ENCODE measurements at places on chromosomes 2 and 18.

GRCh38 chr2:33380001-33380609 is 96.3 kb upstream of the RASGRP3 start:
- DNase-seq = no peak
- H3K36me3 ChIP-seq = no peaks in the 10 kb centered on the region
- H3K27me3 ChIP-seq = no peaks in the 10 kb centered on the region
- H3K4me3 ChIP-seq = no peak overlapping the region
- H3K27ac ChIP-seq = no peak overlapping the region

DNA sequence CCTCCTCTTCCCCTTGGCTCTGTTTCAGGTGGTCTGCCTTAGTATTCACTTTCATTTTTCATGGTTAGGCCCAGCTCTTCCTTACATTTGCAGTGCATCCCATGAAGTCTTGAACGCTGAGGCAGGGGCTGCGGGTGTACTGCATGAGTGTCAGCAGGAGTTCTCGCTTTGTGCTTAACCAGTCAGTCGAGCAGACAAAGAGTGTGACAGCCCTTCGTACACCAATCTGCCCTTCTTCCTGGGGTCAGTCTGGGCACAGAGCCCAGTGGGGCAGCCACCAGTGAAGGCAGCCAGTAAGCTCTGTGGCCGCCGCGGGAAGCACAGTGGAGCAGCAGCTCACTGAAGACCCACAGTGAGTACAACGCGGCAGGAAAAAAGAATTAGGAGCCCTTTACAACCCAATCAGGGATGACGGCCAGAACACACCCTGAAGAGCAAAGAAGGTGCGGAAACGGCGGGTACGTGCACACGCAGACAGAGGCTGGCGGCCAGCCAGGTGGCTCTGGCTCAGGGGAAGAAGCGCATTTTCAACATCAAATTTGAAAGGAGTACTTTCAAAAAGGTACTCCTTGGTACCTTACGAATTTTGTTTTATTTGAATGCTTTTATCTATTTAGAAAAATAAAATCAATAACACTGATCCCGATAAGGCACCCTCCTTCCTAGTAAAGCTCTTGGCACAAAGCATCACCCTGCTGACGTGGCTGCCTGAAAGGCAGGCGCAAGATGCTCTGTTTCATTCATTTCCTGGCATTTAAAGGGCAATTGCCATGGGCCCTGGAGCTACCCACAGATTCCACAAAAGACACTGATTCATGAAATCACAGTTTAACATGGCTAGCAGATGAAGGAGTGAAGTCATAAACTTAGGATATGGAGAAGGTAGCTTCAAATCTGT is 47.0 kb upstream of the SEMA4C start:
- H3K27ac ChIP-seq = no peak overlapping the region
- H3K4me1 ChIP-seq = peaks cover 21% of the 10 kb centered on the region
- DNase-seq = no peak
- H3K27me3 ChIP-seq = no peaks in the 10 kb centered on the region
- H3K36me3 ChIP-seq = no peaks in the 10 kb centered on the region

DNA sequence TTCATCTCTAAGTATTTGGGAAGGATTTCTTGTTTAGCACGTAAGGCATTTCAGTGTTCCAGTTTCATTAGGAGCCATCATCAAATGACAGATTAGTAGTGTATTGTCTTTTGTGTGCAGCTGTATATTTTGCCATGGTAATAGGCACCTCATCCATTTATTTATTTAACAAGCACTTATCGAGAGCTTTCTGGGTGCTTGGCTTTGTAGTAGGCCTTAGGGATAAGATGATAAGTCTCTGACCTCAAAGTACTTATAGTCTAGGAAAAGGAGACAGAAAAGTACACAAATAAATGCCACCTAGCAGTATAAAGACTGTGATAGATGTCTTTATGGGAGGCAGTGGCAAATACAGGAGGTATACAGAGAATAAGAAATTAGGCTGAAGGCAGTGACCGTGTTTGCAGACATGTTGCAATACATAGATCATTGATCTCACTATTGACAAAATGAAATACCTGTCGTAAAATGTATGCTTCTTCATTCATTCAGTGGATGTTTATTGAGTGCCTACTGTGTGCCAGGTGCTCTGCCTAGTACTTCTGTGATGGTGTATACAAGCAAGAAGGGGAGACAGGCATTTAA is 265.9 kb downstream of the SETBP1 start:
- H3K36me3 ChIP-seq = peaks cover 25% of the 10 kb centered on the region
- H3K27me3 ChIP-seq = no peaks in the 10 kb centered on the region

- no peaks in the 10 kb centered on the region for H3K36me3 ChIP-seq
- no peak for DNase-seq
- no peaks in the 10 kb centered on the region for H3K27me3 ChIP-seq
Observed at GRCh38 chr2:241150660-241151530, 628 bp downstream of the PPP1R7 start.

DNA sequence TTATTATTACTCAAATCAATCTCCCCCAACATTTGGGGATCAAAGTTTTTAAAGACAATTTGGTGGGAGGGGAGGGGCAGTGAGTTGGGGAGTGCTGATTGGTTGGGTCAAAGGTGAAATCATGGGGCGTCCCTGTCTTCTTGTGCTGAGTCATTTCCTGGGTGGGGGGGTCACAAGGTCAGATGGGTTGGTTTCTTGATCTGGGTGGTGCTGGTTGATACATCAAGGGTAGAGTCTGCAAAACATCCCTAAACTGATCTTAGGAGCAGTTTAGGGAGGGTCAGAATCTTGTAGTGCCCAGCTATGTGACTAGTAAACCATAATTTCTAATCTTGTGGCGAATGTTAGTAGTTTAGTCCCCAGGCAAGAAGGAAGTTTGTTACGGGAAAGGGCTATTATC is 67.4 kb downstream of the MOGAT1 start:
- no peak overlapping the region for H3K4me3 ChIP-seq
- no peak overlapping the region for H3K27ac ChIP-seq
- H3K36me3 ChIP-seq = no peaks in the 10 kb centered on the region
- H3K4me1 ChIP-seq = no peaks in the 10 kb centered on the region
- no peak for DNase-seq

GRCh38 chr2:36449943-36450392 is 94.4 kb downstream of the CRIM1 start:
- H3K27ac ChIP-seq = no peak overlapping the region
- H3K27me3 ChIP-seq = no peaks in the 10 kb centered on the region
- DNase-seq = no peak
- no peaks in the 10 kb centered on the region for H3K4me1 ChIP-seq
- no peak overlapping the region for H3K4me3 ChIP-seq
- H3K36me3 ChIP-seq = peaks cover 1% of the 10 kb centered on the region

DNA sequence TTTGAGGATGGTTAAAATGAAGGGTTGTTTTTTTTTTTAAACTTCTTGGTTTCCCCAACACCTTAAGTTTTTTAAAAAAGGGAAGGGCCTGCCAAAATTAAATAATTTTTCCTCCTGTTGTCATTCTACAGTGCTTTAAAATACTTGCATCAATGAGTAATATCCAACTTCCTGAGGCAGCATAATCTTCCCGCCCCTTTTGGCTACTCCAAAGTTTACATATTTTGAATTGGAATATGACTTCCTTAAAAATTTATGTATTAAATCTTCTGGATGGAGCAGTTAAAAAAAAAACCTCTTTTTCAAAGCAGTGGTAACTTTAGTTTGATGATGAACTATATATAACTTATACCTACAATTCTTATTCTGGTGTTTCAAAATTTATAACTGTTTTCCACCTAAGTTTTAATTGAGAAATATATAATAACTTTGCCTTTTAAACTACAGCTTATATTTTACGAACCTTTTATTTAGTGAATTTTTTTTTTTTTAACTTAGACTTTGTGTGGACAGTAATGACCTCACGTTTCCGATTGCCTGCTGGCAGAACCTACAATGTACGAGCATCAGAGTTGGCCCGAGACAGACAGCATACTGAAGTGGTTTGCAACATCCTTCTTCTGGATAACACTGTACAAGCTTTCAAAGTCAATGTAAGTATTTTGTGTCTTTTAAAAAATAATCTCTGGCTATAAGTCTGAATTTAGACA is 49.8 kb downstream of the PTPN4 start:
- no peaks in the 10 kb centered on the region for H3K27me3 ChIP-seq
- H3K36me3 ChIP-seq = peaks cover 13% of the 10 kb centered on the region
- DNase-seq = no peak
- no peak overlapping the region for H3K27ac ChIP-seq
- H3K4me1 ChIP-seq = no peaks in the 10 kb centered on the region

GRCh38 chr2:54577944-54578647 is 122.0 kb downstream of the SPTBN1 start:
- no peak overlapping the region for H3K4me3 ChIP-seq
- peaks cover 91% of the 10 kb centered on the region for H3K4me1 ChIP-seq
- no peak overlapping the region for H3K27ac ChIP-seq
- no peaks in the 10 kb centered on the region for H3K36me3 ChIP-seq

GRCh38 chr2:106010818-106011355 is 183.2 kb downstream of the UXS1 start:
- no peak for DNase-seq
- no peak overlapping the region for H3K4me3 ChIP-seq
- H3K36me3 ChIP-seq = no peaks in the 10 kb centered on the region
- no peaks in the 10 kb centered on the region for H3K27me3 ChIP-seq
- H3K4me1 ChIP-seq = no peaks in the 10 kb centered on the region
- no peak overlapping the region for H3K27ac ChIP-seq

DNA sequence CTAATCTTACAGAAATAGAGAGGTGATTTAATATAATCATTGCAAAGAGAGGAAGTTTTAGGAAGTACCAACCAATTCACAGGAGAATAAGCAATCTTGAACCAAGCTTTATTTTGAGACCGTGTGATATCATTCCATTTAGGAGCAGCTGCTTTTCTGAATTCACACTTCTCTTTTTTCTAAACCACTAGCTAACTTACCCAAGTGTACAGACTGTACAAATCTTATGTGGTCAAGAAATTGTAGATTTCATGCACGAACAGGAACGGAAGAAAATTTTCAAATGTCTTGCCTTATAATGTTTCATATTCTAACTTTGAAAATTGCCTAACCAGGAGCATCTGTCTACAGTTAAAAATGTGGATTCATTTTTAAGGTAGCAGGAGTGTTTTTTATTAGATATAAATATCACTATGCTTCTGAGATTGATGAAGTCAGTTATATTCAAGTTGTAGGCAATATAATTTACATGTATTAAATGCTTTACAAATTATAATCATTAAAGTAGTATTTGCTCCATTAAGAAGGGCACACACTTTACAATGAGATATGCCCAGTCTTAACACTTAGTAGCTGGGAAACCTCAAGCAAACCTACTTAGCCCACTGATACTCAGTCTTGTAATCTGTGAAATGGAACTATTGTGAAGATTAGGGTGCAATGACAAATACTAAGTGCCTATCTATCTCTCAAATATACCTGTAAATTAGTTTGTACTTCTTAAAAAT is 302.2 kb upstream of the STON1 start:
- no peaks in the 10 kb centered on the region for H3K36me3 ChIP-seq
- no peak overlapping the region for H3K4me3 ChIP-seq
- H3K27me3 ChIP-seq = no peaks in the 10 kb centered on the region
- H3K27ac ChIP-seq = no peak overlapping the region
- H3K4me1 ChIP-seq = peaks cover 24% of the 10 kb centered on the region
- DNase-seq = peak; percentile 38

- no peaks in the 10 kb centered on the region for H3K36me3 ChIP-seq
- H3K27ac ChIP-seq = no peak overlapping the region
- H3K4me3 ChIP-seq = no peak overlapping the region
- H3K27me3 ChIP-seq = no peaks in the 10 kb centered on the region
- H3K4me1 ChIP-seq = no peaks in the 10 kb centered on the region
- DNase-seq = no peak
Observed at GRCh38 chr2:13950761-13951160, 681.8 kb upstream of the LRATD1 start.

DNA sequence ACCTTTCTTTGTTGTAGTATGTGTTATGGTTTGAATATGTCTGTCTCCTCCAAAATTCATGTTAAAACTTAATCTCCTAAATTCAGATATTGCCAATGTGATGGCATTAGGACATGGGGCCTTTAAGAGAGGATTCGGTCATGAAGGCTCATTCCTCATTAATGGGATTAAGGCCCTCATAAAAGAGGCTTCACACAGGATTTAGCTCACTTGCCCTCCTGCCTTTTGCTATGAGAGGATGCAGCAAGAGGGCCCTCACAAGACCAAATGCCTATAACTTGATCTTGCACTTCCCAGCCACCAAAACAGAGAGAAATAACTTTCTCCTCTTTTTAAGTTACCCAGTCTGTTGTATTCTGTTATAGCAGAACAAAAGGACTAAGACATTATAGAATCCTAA is 19.7 kb downstream of the ZBTB14 start:
- H3K27ac ChIP-seq = no peak overlapping the region
- H3K4me3 ChIP-seq = no peak overlapping the region
- no peak for DNase-seq
- no peaks in the 10 kb centered on the region for H3K4me1 ChIP-seq

- H3K27ac ChIP-seq = no peak overlapping the region
- H3K27me3 ChIP-seq = no peaks in the 10 kb centered on the region
- no peaks in the 10 kb centered on the region for H3K36me3 ChIP-seq
- DNase-seq = no peak
Observed at GRCh38 chr2:62362561-62362960, 143.4 kb downstream of the TMEM17 start.

DNA sequence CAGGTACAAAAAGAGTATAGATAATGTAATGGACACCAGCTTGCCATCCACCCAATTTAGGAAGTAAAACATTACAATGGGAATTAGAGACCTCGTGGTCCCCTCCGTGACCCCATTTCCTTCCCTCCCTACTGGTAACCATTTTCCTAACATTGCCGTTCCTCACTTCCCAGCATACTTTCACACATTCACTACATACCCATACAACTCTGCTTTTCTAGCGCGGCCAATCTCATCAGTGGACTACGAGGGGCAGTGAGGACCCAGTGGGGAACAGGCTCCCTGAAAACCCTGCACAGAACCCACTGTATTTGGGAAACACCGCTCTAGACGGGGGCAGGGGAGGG is 1.1 kb downstream of the ENOSF1 start:
- H3K36me3 ChIP-seq = no peaks in the 10 kb centered on the region
- no peak overlapping the region for H3K27ac ChIP-seq
- no peak for DNase-seq
- no peaks in the 10 kb centered on the region for H3K27me3 ChIP-seq
- H3K4me1 ChIP-seq = peaks cover 8% of the 10 kb centered on the region
- peak overlapping the region; percentile 74 for H3K4me3 ChIP-seq

- no peaks in the 10 kb centered on the region for H3K36me3 ChIP-seq
- peak; percentile 77 for DNase-seq
- H3K27me3 ChIP-seq = peaks cover 8% of the 10 kb centered on the region
- peaks cover 24% of the 10 kb centered on the region for H3K4me1 ChIP-seq
Observed at GRCh38 chr2:240437861-240438809, 2.7 kb downstream of the GPC1 start.

DNA sequence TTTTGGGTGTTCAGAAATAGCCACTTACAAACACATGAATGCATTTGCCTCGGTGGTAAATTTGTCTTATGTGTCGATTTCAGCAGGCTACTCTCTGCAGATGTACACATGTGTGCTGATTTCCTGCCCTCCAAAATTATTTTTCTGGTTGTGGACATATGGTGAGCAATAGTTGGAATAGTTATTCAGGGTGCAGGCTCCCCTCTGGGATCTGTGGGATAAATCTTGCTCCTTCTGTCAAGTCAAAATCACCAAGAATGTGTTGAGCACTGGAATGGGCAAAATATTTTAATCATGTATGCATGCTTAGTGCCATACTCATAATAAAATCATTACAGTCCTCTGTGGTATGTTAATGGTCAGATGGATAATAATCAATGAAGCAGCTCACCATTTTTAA is 684.5 kb downstream of the BCL11A start:
- no peaks in the 10 kb centered on the region for H3K36me3 ChIP-seq
- no peaks in the 10 kb centered on the region for H3K4me1 ChIP-seq
- no peaks in the 10 kb centered on the region for H3K27me3 ChIP-seq
- no peak overlapping the region for H3K27ac ChIP-seq
